NCI-H2081 (cell line): ENCODE measurements at places on chromosomes 1 and 21.

GRCh38 chr1:14064649-14065442, 364.9 kb downstream of the PRDM2 start:
- DNase-seq = no peak

- DNase-seq = no peak
These were observed 50.0 kb downstream of the LACTBL1 start for GRCh38 chr1:22922640-22923039.

- DNase-seq = no peak
These were observed 153.7 kb downstream of the ELAVL4 start for GRCh38 chr1:50262436-50262835.

DNA sequence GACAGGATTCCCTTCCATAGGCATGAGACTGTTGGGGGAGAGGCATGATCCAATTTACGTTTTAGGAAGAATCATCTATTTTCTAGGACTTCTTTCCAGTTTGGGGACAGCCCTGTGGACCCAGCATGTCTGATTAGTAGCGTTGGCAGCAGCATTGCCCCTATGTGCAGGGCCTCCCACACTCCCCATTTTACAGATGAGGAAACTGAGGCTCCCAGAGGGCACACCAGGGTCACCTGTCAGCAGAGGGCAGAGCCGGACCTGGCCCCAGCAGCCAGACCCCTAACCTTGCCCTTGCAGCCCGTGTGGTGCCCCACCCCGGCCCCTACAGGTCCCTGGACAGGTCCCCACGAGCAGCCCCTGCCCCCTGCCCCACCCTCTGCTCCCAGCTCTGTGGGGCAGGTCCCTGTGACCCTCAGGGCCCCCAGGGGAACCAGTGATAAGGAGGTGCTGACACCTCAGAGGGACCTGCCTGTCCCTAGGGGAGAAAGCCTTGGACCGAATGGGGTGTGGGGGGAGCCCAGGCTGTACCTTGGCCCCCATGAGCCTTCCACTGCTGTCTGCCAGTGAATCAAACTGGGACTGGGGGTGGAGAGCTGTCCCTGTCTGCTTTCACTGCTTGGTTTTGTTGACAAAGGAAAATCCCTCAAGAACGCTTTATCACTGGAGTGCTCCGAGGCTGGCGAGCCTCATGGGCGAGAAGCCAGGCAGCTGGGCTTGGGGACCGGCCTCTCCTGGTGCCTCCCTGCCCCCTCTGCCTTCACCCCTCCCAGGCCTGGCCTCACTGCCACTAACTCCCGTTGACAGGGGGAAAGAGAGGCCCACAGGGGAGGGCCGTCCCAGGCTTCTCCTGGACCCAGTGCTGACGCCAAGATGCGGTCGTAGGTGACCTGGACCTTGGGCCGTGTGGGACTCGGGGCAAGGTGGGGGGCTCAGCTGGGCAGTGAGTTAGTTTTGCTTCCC, 39.4 kb upstream of the CCDC27 start:
- DNase-seq = no peak

DNA sequence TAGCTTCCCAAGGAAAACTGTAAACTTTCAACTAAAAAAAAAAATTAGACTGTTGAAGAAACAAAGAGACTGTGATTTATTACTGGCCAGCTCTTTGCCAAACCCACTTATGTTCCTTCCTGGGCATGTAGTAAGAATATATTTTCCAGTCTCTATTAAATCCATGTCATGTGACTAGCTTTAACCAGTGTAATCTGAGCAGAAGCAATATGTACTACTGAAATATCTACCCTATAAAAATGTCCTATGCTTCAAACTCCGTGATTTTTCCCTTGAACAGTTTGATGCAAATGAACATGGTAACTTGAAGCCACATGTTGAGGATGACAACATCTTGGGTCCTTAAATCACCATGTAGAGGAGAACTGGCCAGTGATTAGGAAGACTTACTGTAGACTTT, 144.5 kb downstream of the NTMT2 start:
- DNase-seq = no peak

- DNase-seq = no peak
These were observed 14.3 kb upstream of the EDN2 start for GRCh38 chr1:41498804-41499203.

DNA sequence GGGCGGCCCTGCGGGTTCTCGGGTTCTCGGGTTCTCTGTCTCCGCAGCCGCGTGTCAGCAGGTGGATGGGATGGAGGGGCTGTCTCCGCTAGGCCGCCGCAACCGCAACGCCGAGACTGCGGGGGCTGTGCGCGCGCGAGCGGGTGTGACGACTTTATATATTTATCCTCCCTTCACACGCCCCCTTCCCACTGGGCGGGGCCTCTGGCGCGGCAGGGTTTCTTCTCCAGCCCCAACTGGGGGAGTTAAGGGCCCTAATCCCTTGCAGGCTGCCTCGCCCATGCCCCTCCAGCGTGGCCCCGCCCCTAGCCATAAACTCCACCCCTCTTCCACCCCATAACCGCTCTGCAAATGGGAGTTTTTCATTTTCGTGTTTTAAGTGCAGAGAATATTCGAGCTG, 3.4 kb downstream of the IGSF21 start:
- DNase-seq = no peak

DNA sequence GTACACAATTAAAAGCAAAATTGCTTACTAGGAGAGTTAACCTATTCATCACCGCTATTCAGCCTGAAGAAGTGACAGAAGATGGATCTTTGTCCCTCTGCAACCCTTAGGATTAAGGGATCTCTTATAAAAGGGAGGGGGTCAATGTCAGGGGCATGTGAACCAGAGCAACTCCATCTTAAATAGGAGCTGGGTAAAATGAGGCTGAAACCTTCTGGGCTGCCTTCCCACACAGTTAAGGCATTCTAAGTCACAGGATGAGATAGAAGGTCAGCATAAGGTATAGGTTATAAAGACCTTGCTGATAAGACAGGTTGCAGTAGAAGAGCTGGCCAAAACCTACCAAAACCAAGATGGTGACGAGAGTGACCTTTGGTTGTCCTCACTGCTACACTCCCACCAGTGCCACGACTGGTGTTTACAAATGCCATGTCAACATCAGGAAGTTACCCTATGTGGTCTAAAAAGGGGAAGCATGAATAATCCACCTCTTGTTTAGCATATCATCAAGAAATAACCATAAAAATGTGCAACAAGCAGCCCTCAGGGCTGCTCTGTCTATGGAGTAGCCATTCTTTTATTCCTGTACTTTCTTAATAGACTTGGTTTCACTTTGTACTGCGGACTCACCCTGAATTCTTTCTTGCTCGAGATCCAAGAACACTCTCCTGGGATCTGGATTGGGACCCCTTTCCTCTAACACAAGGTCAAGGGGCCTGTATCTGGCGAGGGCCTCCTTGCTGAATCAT, 35.3 kb upstream of the NEK2 start:
- DNase-seq = no peak

DNA sequence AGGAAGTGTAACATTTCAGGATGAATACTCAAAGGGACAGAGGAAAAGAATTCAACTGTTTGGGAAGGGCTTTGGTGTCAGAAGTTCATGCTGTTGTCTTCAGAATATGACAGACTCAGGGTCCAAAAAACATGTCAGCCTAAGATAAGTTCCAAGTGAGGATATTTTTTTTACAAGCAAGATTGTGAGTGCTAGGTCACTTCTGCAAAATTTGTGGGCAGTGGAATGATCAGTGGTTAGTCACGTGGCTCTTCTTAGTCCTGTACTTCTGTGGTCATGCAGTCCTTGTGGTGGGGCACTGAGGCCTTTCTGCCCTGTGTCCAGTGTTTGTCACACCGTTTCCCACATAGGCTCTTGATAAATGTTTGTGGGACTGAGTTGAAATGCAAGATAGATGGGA, 5.2 kb downstream of the RGL1 start:
- DNase-seq = no peak

- no peak for DNase-seq
These were observed 14.3 kb upstream of the LRRC53 start for GRCh38 chr1:74526708-74527107.

DNA sequence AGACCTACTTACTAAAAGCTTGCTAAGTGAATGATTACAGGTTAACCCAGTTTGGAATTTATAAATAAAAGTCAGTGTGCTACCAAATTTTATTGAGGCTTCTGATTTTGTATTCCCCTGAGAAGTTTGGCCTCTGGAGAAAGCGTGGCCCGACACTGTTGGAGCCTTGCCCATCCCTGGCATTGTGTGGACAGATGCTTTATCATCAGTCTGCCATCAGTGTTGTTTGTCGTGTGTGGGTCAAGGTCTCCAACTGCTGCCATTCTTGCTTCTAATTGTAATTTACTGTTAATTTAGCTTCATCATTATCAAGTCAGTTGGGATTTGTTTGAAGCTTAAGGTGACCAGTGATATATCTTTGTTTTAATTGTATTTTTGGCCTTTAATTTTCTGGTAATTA, 62.0 kb upstream of the LPGAT1 start:
- DNase-seq = no peak

GRCh38 chr1:162016631-162017030, 7.0 kb downstream of the OLFML2B start:
- DNase-seq = no peak

GRCh38 chr1:99180915-99181314, 83.4 kb upstream of the PLPPR4 start:
- no peak for DNase-seq

DNA sequence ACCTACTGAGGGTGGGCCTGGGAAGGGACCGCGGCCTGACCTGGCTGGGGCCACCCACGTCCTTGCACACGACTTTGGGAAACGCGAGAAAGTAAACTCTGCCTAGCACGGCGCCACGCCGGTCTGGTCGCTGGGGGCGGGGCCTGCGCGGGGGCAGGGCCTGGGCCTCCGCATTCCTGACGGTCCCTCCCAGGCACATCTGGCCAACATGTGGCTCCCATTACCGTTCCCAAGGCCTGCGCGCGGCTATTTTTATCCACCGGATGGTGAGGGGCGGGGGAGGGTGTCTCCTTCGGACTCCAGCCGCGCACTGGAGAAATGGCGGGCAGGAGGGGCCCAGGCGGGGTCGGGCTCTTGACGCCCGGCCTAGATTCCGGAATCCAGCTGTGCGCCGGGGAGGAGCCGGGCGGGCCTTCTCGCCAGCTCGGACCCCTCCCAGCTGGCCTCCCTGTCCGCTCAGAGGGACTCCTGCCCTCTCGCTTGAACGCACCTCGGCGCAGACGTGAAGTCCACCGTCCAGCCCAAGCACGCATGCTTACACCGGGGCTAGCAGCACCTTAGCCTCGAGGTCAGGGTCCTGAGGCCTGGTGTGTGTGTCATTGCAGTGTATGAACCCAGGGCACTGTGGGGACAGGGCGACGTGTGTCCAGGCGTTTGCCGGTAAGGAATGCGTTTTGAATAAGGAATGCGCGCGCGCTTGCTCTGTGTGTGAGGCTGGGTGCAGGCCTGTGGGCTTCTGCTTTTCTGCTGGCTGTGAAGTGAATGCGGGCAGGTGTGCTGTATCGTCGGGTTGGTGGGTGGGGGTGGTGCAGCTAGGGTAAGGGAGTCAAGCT, 2.1 kb downstream of the EVA1B start:
- no peak for DNase-seq

- no peak for DNase-seq
These were observed 7.4 kb downstream of the H3-3A start for GRCh38 chr1:226069811-226070489.

- no peak for DNase-seq
These were observed 31.6 kb downstream of the TTLL7 start for GRCh38 chr1:83967336-83967735.

DNA sequence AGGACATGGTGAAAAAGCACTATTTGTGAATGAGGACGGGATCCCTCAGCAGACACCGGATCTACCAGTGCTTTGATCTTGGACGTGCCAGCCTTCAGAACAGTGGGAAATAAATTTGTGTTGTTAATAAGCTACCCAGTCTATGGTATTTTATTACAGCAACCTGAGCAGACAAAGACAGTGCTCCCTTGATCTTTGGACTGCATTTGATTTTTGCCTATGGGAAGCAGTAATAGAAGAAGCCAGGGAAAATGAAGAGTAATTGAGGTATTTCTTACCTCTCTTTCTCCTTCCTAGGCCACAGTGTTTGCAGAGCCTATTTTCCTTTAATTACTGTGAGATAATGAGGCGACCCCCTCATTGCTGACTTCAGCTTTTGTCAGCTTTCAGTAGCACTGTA, 87.9 kb downstream of the PDE4B start:
- DNase-seq = no peak

DNA sequence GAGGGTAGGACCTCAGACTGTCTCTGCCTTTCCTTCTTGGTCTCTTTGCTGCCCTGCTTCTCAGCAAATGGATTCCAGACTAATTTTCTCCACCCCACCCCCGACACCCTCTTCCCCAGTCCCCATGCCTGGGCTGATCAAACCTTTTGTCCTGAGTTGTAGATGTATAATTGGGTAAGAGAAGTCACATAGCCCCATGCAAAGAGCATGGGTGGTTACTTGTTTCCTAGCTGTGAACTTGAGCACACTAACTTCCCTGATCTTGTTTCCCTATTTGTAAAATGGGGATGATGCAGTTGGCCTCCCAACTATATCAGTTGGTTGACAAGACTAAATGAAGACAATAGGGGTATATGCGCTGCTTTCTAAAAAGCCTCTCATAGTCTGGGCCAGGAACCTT, 9.2 kb downstream of the PADI6 start:
- no peak for DNase-seq

DNA sequence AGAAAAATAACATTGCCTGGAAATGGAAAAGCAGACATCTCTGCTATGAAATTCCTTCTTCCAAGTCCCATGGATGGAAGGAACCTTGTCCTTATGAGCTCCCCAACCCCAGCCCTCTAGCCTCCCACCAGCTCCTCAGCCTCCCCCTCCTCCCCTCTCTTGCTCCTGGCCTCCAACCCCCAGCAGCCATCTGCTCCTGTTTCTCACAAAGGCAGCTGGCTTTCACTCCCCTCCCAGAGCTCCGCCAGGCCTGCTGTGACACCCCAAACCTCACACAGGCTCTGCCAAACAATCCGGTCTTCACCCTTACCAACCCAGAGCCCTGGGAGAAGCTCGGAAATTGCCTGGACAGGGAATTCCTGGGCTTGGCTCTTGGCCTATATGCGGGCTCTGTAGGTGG, 69.2 kb downstream of the KLHDC7A start:
- DNase-seq = no peak

DNA sequence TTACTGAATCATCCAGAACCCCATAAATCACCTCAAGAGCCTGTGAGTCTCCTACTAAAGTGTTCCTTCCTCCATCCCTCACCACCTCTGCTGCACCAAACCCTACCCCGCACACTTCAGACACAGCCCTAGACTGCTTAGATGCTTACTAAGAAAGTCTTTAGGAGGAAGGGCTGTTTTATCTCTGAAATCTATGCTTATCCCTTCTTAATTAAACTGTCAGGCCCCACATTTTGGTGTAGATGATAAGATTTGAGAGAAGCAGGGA, 216.8 kb upstream of the SGIP1 start:
- DNase-seq = no peak

DNA sequence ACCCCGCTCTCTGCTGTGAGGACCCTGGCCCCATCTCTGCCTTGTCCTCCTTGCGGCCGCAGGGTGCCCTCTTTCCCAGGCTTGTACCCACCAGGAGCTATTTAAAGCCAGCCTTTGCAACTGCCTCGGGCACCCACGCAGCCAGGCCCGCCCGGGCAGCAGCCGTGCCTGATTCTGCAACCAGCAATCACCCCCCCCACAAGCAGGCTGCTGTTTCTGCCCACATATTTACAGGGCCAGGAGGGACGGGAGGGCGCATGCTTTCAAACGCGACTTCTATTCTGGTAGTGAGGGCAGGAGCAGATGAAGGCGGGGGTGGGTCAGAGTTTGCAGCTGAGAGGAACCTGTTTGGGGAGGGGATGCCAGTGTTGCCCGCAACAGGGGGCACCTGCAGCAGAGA, 13.6 kb downstream of the GABRD start:
- no peak for DNase-seq

GRCh38 chr1:97337250-97338030, 583.4 kb downstream of the DPYD start:
- DNase-seq = no peak

GRCh38 chr21:17105932-17106331, 406.9 kb upstream of the CXADR start:
- DNase-seq = no peak

GRCh38 chr1:43764581-43764980, 57.2 kb downstream of the ST3GAL3 start:
- DNase-seq = no peak
